ENCODE measurements at places on chromosomes 11 and 22. TPM values are rescaled to one million over a fixed set of nuclear protein-coding genes. Genes with fewer than 3 reads are reported as not detected.

The ARHGEF17 gene
- total RNA-seq = 1.0 TPM

The OR52I1 gene
- total RNA-seq = not detected

The DEPDC7 gene
- 2.1 TPM for total RNA-seq

The IGLL5 gene
- total RNA-seq = 0.35 TPM

The VSTM5 gene
- not detected for total RNA-seq

The CCDC179 gene
- total RNA-seq = not detected

The CD3E gene
- 555 TPM for total RNA-seq

The CHADL gene
- total RNA-seq = 1.1 TPM

The MAJIN gene
- total RNA-seq = 0.44 TPM

DNA sequence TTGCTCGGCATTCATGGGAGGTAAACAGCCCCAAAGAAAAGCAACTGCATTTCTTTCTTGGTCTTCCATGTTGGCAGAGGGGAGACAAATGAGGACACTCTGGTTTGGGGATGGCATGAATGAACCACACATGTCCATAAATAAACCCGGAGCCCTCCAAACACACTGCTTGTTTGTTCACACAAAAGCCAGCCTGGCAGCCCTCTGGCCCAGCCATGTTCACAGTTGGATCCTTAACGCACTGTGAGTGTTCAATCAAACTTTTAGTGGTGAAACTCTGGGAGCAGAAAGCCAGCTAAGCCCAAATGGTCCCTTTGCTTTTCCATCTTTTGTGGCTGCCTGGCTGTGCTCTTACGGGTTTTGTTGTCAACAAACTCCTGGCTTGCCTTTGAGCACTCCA, 336.8 kb downstream of the CADM1 start:
- no peak for DNase-seq

DNA sequence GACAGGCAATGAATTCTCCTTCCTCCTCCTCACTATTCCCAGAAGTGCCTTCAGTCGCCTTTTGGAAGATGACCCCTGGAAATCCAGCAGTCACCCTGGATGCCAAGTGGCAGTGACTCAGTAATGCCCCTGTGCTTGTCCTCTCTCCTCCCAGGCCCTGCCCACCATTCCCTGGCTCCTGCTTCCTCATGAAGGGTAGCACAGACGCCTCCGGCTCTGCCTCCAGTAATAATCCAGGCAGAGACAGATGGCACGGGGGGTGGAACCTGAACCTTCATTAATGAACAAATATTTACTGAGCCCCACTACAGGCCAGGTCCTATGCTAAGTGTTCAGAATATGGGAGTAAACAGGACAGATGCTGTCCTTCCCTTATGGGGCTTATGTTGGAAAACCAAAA, 23.2 kb downstream of the SYT13 start:
- no peak for DNase-seq

DNA sequence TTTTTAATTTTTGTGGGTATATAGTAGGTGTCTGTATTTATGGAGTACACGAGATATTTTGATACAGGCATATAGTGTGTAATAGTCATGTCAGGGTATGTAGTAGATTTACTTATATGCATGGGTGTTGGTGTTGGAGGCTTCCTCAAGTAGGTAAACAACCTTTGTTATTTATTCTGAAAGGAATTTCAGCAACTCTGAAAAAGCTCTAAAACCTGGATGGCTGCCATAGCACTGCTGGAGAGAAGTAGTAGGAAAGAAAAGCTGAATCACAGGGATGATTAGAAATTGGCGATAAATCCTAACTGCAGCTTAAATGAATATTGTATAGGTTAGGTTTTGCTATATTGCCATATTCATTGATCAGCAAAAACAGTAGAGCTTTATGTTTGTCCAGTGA, 44.4 kb upstream of the ST14 start:
- no peak for DNase-seq

GRCh38 chr11:19633276-19633675, 79.4 kb upstream of the NAV2 start:
- DNase-seq = no peak

DNA sequence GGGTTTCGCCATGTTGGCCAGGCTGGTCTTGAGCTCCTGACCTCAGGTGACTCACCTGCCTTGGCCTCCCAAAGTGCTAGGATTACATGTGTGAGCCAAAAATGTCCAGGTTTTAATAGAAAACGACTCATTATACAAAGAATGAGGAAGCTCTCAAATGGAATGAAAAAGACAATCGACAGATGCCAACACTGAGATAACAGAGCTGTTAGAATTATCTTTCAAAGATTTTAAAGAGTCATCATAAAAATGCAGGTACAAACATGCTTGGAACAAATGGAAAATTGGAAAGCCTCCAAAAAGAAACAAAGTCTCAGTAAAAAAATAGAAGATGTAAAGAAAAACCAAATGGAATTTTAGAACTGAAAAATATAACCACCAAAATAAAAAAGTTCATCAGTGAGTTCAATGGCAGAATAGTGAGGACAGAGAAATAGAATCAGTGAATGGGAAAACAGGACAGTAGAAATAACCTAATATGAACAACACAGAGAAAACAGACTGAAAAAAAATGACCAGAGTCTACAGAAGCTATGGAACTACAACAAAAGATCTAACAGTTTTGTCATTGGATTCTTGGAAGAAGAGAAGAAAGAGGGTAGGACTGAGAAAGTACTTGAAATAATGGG, 10.9 kb downstream of the GAB2 start:
- DNase-seq = no peak

DNA sequence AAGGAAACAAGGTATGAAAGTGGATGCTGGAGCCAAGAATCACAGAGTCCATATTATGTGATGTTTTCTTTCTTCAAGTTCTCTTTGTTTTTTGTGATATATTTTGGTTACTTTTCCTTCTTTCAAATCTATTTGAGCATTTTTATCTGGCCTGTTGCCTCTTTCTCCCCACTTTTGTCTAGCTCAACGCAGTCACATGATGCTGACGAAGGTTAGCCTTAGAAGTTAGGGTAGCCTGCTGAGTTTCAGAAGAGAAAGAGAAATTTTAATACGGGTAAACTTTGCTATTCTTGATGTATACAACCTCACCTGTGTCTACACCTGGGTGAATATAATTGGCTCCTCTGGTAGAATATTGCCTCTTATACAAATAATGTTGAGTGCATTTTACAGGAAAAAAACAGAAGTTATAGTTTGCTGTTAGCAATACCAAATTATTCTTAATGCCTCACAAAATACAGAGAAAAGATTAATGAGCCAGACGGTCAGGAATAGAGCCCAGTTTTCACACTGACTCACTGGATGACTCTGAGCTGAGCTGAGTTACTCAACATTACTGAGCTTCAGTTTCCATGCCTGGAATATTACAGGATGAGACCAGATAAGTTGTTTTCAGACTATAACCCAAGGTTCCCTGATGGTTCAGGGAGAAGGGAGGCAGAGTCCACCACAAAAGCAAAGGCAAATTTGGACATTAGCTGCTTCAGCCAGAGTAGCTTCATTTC, 161.6 kb upstream of the BDNF start:
- DNase-seq = no peak

- no peak for DNase-seq
Observed at GRCh38 chr22:29199702-29200400, 5.8 kb upstream of the EMID1 start.

GRCh38 chr11:109708184-109708583, 286.2 kb downstream of the C11orf87 start:
- DNase-seq = no peak

GRCh38 chr11:79309407-79309806, 131.4 kb downstream of the TENM4 start:
- DNase-seq = no peak

GRCh38 chr11:103636232-103636631, 400.2 kb upstream of the DDI1 start:
- DNase-seq = no peak

DNA sequence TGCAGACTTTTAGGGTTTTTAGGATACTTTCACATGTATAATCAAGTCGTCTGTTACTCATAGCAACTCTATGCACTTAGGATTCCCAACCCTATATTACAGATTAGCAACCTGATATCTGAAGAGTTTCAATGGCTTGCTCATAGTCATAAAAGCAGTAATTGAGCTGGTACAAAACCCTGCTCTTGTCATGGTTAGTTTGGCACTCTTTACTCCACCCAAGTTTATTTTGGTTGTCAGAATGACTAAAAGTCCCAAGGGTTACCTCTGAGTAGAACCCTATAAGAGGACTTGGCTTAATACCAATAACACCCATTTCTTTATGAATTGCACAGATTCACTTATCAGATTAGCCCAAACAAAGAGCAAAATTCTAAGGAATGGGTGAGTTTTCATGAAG, 550.6 kb downstream of the SOX6 start:
- no peak for DNase-seq

GRCh38 chr11:45551191-45551713, 114.2 kb downstream of the CHST1 start:
- DNase-seq = no peak

- no peak for DNase-seq
Observed at GRCh38 chr11:107898270-107898669, 30.0 kb upstream of the RAB39A start.

DNA sequence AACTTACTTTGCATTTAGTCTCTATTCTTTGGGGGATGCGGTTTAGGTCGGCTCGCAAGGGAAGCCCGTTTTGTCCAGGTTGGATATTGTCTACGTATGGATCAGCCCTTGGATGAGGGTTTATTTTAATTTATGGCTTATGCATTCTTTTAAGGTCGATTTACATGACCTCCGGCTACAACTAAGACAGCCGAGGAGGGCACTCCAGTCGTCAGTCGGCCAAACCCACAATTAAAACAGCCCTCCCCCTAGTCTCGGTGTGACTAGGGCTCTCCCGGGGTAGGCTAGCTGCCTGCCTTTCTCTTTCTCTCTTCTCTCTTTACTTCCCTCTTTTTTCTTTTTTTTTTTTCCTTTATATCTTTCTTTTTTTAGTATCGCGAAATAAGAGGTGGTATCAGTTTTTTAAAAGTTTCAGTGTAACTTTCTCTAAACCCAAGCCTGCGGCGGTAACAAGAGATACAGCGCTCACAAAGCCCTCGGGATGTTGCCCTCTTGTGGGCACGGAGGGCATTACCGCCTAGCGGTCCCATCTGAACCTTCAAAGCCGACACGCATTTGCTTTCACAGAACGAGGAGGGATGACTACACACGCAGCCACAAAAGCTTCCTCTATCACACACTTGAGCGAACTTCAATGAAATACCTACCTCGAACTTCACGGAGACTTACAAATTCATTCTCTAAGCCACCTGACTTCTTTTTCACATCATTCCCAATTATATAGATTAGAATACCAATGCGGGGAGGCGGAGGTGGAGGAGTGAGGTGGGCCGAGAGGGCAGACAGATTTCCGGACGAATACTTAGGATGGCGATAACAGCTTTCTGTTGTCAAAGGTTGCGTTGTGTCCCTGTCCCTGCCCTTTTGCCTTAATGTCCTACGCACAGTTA, 132.3 kb upstream of the C11orf58 start:
- DNase-seq = peak; percentile 67

DNA sequence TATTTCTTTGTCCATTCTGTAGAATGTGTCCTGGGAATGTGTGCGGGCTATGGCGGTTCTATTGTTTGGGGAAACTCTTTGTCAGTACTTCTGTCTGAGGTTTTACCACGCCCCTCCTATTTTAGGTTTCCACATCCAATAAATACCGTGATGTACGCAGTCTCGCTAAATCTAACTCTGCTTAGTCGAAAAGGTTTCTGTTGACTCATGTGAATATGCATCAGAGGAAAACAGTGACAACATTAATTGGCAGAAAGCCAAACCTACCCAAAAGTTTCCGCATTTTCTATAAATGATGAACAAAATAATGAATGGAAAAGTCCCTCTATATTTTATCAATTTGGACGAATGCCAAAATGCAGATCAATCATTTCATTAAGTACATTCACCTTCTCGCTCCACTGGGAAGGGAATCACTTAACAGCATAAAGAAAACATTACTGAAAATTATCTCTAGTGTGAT, 143.4 kb downstream of the MAML2 start:
- no peak for DNase-seq

DNA sequence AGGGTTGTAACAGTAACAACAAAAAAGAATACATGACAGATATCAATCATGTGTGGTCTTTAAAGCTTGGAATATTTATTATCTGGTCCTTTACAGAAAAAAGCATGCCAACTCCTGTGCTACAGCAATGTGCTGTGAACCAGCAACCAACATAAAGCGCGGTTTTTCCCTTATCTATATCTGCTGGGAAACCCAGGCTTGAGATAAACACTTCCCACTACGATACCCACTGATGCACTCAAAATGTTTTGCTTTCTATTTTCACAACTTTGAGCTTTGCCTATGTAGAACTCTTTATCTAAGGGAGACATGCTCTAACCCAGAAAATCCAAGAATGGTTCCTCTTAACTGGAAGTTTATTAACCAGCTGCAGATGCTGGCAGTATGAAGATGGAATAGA, 19.0 kb downstream of the ZBED5 start:
- DNase-seq = no peak

DNA sequence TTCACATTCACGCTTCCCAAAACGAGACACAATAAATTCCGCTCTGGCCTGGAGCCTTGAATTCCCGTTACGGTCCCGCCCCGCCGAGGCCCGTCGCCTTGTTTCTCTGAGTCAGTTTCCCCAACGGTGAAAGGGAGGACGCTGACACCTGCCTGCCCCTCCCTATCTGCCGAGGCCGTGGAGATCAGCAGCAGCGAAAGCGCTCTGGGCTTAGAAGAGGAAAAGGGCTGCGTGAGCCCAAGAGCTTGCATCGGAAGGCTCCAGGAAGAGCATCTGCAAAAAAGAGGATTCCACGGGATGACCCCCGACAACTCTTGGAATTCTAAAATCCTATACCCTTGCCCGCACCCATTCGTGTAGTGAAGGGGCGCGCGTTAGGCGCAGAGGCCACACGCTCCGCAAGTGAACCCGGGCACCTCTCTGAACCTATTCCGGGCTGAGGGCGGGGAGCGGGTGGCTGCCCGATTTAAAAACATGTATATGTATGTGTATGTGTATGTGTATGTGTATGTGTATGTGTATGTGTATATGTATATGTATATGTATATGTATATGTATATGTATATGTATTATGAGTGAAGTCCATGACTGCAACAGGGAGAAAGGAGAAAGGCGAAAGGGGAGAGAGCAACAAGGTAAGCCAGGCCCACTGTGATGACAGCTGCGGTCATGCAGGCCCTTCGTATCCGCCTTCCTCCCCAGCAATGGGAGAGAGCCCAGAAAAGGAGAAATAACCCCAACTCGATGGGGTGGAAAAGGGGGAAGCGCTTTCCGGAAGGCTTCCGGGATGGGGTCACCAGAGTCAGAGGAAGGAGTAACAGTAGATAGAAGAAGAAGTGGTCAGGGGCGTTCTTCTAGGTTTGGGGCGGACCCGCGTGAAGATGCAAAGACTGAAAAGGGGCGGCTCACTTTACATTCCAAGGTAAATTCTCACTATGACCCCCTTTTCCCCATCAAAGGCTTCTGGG, 948 bp upstream of the MRTFA start:
- DNase-seq = peak; percentile 33

- no peak for DNase-seq
Observed at GRCh38 chr11:282630-283360, 4.6 kb downstream of the NLRP6 start.

- DNase-seq = no peak
Observed at GRCh38 chr11:96134602-96135001, 208.4 kb downstream of the MAML2 start.

DNA sequence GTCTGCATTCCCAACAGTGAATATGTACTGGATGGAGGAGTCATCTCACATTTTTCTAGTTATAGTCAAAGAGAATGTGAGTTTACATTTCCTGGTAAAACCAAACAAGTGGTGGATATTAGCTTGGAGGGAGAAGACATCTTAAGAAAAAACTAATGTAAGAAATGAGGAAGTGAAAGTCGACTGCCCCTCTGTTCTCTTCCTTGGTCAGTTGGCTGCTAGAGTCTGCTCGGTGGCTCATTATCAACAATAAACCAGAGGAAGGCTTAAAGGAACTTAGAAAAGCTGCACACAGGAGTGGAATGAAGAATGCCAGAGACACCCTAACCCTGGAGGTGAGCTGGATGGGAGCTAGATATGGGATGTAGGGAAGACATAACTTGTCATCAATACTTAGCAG, 5.8 kb downstream of the SLC22A9 start:
- no peak for DNase-seq

Data from T-cell (primary cell).